IMR-90 (cell line): ENCODE measurements at places on chromosomes 4 and X. TPM values are rescaled to one million over a fixed set of nuclear protein-coding genes. Genes with fewer than 3 reads are reported as not detected.
A peak's percentile ranks its signal among the peaks of the same experiment; 100 is the strongest.

Gene PPP4R3C
- not detected in 2 replicates for polyA plus RNA-seq

Gene BCLAF3
- 1.0 and 1.6 TPM in 2 replicates for polyA plus RNA-seq

Gene CXCR3
- polyA plus RNA-seq: not detected in 2 replicates

Gene TMPRSS11A
- not detected in 2 replicates for polyA plus RNA-seq

Gene PRSS12
- 57.5 and 71.5 TPM in 2 replicates for polyA plus RNA-seq

Gene ADH1A
- not detected in 2 replicates for polyA plus RNA-seq

Gene DCAF8L2
- not detected in 2 replicates for polyA plus RNA-seq

DNA sequence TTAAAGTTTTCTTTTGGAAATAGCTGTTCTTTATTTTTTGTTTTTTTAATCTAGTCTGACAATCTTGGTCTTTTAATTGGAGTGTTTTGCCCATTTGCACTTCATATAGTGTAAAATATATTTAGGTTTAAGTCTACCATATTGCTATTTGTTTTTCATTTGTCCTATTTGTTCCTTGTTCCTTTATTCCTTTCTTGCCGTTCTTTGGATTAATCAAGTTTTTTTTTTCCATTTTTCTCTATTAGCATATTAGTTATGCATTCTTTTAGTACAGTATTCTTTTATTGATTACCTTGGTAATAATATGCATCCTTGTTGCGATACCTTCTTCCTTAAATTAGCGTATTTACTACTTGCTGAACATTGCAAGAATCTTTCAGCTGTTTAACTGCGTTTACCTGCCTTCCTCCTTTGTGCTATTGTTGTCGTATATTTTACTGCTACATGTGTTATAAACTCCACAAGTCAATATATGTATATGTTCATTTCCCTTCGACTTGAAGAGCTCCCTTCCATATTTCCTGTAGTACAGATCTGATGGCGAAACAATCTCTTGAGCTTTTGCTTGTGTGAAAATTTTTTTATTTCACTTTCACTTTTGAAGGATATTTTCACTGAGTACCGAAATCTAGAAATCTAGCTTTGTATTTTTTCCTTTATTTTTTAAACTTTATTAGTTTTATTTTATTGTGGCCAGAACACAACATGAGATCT, 23.9 kb upstream of the RNF212 start:
- no peak for DNase-seq

DNA sequence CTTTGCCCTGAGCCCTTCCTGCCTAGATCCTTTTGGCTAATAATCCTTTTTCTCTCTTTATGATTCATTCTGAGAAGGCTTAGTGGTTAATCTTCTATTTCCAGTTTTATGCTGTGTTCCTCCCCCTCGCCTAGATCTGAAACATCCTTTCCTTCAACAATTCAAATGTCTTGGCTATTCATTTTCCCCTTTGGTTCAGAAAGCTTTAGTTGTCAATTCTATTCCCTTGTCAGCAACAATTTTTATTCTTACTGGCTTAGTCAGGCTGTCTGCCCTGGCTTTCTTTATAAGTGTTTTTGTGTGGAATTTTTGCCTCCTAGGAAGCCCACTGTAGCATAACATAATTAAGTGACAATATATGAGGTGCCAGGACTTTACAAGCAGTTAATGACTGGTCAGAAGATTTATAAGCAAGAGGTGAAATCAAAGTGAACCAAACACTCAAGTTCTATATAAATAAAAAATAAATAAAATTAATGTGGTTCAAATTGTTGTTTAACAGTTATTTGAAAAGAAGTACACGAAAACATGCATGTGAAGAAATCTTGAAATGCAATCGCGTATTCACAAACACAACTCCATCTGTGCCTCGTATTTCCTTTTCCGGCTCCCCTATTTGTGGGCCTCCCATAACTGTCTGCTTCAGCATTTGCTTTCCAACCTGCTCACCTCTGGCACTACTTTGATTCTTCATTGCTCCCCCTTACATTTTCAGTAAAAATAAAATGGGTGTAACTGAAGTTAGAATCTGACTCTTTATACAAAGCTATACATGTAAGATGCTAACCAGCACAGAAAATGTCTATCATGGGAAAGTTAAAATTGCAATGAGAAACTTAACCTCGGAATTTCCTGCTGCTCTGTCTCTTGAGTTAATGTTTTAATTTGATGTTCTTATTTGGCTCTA, 235.4 kb downstream of the SPRY1 start:
- DNase-seq: peak; percentile 43

DNA sequence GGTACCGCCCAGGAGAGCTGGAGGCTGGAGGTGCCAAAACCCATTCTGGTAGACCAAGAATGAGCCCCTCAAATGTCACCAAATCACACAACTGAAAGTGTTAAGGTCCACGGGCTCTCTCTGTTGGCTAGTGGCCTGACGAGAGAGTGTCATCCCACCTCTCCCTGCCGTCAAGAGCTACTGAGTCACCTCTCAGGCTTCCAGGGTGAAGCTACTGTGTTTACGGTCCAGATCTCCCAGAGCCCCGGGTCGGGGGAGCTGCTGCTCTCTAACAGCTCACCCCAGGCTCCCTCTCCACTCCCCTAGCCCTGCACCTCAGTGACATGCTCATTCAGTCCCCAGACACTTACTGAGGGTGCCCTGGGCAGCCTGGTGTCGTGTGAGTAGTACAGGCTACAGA, 59.2 kb downstream of the ADGRG2 start:
- DNase-seq: peak; percentile 62

DNA sequence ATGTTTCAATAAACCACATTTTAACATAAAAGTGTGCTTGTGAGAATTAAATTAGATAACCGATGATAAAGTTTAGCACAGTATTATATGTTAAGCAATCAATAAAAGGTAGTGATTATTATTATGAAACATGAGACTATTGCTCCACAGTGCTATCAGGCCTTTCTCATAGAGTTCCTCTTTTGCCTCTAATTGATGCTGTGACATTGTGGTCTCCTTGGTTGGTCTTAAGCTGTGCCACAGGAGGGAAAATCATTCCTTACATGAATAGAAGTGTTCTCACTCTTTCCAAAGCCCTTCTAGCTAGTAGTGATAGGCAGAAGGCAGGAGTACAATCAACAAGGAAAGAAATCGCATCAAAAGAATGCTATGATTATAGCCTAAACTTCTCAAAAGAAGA, 9.2 kb upstream of the PDHA2 start:
- no peak for DNase-seq

DNA sequence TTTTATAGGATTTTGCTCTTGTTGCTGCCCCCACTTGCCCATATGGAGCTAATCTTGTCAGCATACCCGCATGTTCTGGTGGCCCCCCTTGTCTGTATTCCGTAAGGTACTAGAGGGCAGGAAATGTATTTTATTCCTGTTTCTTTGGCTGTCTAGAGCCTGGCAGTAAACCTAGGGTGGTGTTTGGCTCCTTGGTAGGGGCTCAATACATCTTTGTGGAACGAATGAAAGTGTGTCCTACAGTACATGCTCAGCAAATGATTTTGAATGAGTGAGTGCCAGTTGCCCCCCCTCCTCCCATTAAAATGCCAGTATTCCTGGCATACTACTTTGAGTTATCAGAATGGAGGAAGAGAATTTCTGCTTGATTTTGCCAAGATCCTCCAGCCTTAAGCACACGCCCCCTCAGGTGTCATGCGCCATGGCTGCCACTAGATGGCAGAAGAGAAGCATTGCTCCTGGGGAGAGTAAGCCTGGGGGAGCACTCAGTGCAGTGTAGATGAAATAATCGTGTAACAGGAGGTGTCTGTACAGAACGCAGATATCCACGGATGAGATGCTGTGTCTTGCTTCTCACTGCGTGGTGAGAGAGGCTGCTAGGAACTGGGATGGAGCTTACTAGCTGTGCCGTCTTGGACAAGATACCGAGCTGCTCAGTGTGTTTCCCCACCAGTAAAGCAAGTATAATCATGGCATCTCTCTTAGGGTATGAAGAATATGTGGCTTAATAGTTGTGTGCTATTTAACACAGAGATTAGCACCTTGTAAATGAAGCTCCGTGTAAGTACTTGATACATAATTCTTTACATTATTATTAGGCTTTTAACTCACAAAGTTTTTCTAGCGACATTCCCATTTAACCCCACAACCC, 17.2 kb upstream of the RNF212 start:
- DNase-seq: peak; percentile 76

DNA sequence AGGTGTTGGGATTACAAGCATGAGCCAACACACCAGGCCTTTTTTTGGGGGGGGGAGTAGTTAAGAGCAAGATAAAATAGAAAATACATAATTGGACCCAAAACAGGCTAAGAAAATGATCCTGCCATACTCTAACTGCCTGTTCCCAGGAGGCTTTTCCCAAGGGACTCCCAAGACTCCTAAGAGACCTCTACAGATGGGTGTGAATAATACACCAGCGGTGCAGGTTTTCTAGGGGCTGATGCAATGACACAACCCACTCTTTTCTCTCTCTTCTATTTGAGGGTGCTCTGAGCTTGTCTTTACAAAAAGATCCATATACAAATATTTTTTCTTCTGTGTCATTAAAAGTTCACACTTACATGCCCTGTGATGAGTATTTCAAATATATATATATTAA, 116.9 kb downstream of the RASL11B start:
- DNase-seq: no peak

DNA sequence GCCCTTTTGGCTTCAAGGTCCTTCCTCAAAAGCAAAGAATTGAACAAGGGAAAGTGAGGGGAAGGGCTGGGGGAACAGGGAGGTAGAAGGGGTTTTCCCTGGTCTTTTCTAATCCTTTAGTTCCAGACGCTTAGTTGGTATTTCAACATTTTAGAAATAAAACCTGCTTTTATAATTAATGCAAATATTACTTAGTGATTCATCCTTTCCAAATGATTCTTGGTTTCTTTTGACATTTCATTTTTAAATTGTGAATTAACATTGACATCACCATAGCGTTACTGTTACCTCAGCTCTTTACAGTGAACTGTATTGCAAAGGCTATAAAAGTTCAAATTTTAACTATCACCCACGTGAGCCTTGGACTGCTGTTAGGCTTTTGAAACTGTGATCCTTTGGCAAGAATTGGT, 20.9 kb downstream of the NFKB1 start:
- no peak for DNase-seq

- no peak for DNase-seq
These were observed 272.1 kb downstream of the RPA4 start for GRCh38 chrX:97155816-97156215.

- DNase-seq: peak; percentile 68
These were observed 294.0 kb downstream of the CAMK2D start for GRCh38 chr4:113467581-113467980.

DNA sequence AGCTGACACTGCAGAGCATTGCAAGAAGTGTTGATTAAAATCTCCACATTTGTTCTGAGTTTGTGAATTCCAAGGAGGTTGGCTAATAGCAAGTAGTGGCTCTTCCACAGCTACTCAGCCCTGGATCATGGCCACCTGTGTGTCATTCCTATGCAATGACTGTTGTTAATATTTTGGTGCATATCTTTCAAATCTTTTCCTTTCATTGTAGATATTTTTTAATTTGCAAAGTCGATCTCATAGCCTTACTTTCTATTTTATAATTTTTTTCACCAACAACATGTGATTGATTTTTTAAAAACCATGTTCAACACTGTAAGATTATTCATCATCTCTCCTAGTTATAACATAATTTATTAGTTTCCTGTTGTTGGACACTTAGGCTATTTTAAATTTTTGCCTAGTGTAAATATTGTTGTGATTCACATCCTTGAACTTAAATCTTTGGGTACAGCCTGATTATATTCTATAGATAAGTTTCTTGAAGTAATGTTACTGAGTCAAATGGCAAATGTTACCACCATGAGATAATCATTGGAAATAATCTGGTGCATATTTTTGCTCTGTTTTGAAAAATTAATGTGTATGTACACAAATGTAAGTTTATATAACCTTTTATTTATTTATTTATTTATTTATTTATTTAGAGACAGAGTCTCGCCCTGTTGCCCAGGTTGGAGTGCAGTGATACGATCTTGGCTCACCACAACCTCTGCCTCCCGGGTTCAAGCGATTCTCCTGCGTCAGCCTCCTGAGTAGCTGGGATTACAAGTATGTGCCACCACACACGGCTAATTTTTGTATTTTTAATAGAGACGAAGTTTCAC, 17.1 kb upstream of the ARHGAP10 start:
- DNase-seq: peak; percentile 90

DNA sequence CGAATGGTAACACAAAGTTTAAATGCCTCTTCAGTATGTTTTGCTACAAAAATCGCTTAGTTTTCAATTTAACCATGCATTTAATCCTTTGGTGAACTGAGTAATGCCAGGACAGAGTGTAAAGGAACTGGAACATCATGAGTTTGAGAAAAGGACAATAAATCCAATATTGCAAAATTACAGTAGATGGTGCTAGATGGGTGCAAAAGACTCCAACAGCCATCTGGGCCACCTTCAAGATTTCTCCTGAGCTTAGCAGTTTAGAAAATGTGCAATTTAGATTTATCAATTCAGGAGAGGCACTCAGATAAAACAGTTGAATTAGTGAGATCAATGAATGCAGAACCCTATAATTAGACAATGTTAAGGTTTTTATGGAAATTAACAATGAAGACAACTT, 33.2 kb upstream of the MID1IP1 start:
- DNase-seq: peak; percentile 33

DNA sequence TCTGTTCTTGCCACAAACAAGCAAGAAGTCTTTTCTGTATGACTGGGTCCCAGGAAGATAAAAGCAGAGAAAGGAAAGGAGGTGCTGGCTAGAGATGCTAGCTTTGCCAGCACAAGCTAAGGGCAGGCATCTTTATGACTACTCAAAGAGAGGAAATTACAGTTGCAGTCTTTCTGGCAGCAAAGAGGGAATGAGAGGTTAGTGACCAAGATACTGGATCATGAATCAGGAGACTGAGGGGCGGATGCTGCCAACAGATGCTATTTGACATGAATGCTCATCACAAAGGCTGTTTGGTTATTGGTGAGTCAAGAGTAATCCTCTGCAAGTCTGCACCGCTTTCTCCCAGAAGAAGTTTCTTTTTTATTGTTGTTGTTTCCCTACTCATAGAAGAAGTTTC, 5.5 kb upstream of the XIAP start:
- DNase-seq: peak; percentile 68

GRCh38 chr4:149986917-149987316, 91.3 kb upstream of the DCLK2 start:
- DNase-seq: no peak

GRCh38 chrX:106300239-106300638, 132.1 kb downstream of the PWWP3B start:
- DNase-seq: no peak

GRCh38 chr4:169437299-169438047, 166.7 kb upstream of the SH3RF1 start:
- no peak for DNase-seq

DNA sequence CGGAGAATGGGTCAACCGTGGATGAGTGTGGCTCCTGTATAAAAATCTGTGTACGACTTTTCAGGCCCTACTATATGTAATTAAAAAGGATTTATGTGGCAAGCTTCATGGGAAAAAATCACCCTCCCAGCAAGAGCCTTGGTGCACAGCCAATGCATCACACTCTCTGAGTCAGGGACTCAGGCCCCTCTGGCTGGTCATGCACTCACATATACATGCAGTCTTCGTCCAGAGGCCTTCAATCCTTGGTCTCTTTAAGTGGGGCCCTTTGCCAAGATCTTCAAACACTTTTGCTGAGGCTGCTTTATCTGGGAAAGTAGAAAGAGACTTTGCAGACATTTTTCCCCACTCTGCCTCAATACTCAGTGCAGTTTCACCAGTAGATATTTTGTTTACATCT, 311.4 kb upstream of the FSTL5 start:
- no peak for DNase-seq

- DNase-seq: peak; percentile 27
These were observed 145.2 kb upstream of the SCML1 start for GRCh38 chrX:17592117-17592516.

GRCh38 chr4:3031357-3032082, 42.8 kb downstream of the HTT-AS start:
- DNase-seq: no peak
